Bladder microvascular endothelial cell (primary cell): ENCODE measurements at places on chromosomes 3 and 15. TPM values are rescaled to one million over a fixed set of nuclear protein-coding genes. Genes with fewer than 3 reads are reported as not detected.

LRTM1 gene
- not detected in 2 replicates for total RNA-seq

ROPN1 gene
- total RNA-seq, result not detected in 2 replicates

ABHD17C gene
- total RNA-seq, result 2.4 and 7.5 TPM in 2 replicates

CAND2 gene
- total RNA-seq, result 2.1 and 2.8 TPM in 2 replicates

AQP9 gene
- total RNA-seq, result not detected in 2 replicates

STRA6 gene
- total RNA-seq, result 0.06 TPM in 1 of 2 replicates, not detected in the other

ALAS1 gene
- total RNA-seq, result 32.7 and 41.0 TPM in 2 replicates

ECE2 gene
- not detected in 2 replicates for total RNA-seq

NPAP1 gene
- not detected in 2 replicates for total RNA-seq

ADAMTSL3 gene
- under 0.01 and 9.2 TPM in 2 replicates for total RNA-seq

LSAMP gene
- not detected in 2 replicates for total RNA-seq
